CD4-positive, CD25-positive, alpha-beta regulatory T cell (primary cell): ENCODE measurements at places on chromosomes 7 and 10. TPM values are rescaled to one million over a fixed set of nuclear protein-coding genes. Genes with fewer than 3 reads are reported as not detected.

- no peak overlapping the region for H3K27ac ChIP-seq
- no peaks in the 10 kb centered on the region for H3K27me3 ChIP-seq
- no peak overlapping the region for H3K4me3 ChIP-seq
- H3K36me3 ChIP-seq: no peaks in the 10 kb centered on the region
Observed at GRCh38 chr10:121138112-121138860, 287.1 kb downstream of the WDR11 start.

DNA sequence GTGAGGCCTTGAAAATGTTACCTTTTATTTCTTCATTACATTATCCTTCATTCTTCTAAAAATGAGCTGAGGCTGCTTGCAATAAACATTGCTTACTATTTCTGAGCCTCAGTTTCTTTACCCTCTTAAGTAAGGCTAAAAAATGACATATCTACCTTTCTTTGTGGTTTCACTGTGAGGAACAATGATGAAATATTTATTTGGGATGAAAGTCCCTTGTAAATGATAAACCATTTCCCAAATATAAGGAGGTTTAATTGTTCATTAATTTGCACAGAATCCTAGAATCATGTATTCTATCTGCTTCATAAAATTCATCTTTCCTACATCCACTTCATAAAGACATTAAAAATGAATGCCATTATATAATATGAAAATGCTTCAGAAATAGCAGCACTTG is 27.9 kb downstream of the ZC3HAV1 start:
- H3K36me3 ChIP-seq: peaks cover 97% of the 10 kb centered on the region
- no peak for DNase-seq
- peak overlapping the region; percentile 21 for H3K4me3 ChIP-seq
- H3K27me3 ChIP-seq: no peaks in the 10 kb centered on the region

- DNase-seq: no peak
- H3K36me3 ChIP-seq: no peaks in the 10 kb centered on the region
- no peak overlapping the region for H3K4me3 ChIP-seq
- H3K27ac ChIP-seq: no peak overlapping the region
- peaks cover 8% of the 10 kb centered on the region for H3K4me1 ChIP-seq
Observed at GRCh38 chr10:74293686-74294371, 142.8 kb downstream of the ADK start.

- no peak for DNase-seq
- no peaks in the 10 kb centered on the region for H3K27me3 ChIP-seq
- no peaks in the 10 kb centered on the region for H3K36me3 ChIP-seq
- no peaks in the 10 kb centered on the region for H3K4me1 ChIP-seq
- H3K27ac ChIP-seq: no peak overlapping the region
Observed at GRCh38 chr10:47357131-47357582, 9.0 kb downstream of the RBP3 start.

DNA sequence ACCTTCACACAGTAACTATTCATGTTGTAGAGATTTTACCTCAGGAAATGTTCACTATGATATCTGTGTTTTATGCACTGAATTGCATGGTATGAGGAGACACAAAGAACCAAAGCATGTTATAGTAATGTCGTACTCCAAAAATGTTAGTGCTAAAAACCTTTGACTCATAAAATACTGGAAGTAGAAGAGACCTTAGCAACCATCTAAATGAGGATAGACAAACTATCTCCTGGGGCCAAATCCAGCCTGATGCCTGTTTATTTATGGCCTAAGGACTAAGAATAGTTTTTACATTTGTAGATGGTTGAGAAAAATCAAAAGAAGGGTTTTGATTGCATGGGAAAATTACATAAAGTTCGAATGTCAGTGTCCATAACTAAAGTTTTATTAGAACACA is 535.1 kb downstream of the INHBA start:
- DNase-seq: no peak
- no peak overlapping the region for H3K27ac ChIP-seq
- no peaks in the 10 kb centered on the region for H3K4me1 ChIP-seq
- H3K4me3 ChIP-seq: no peak overlapping the region
- H3K36me3 ChIP-seq: no peaks in the 10 kb centered on the region

- DNase-seq: no peak
- peak overlapping the region; percentile 92 for H3K4me3 ChIP-seq
- peaks cover 42% of the 10 kb centered on the region for H3K4me1 ChIP-seq
- H3K36me3 ChIP-seq: peaks cover 19% of the 10 kb centered on the region
- H3K27me3 ChIP-seq: no peaks in the 10 kb centered on the region
Observed at GRCh38 chr10:73780966-73781365, 882 bp upstream of the CHCHD1 start.

GRCh38 chr7:121334875-121335648 is 6.3 kb downstream of the WNT16 start:
- no peaks in the 10 kb centered on the region for H3K36me3 ChIP-seq
- peaks cover 24% of the 10 kb centered on the region for H3K27me3 ChIP-seq
- H3K27ac ChIP-seq: no peak overlapping the region
- no peak overlapping the region for H3K4me3 ChIP-seq

DNA sequence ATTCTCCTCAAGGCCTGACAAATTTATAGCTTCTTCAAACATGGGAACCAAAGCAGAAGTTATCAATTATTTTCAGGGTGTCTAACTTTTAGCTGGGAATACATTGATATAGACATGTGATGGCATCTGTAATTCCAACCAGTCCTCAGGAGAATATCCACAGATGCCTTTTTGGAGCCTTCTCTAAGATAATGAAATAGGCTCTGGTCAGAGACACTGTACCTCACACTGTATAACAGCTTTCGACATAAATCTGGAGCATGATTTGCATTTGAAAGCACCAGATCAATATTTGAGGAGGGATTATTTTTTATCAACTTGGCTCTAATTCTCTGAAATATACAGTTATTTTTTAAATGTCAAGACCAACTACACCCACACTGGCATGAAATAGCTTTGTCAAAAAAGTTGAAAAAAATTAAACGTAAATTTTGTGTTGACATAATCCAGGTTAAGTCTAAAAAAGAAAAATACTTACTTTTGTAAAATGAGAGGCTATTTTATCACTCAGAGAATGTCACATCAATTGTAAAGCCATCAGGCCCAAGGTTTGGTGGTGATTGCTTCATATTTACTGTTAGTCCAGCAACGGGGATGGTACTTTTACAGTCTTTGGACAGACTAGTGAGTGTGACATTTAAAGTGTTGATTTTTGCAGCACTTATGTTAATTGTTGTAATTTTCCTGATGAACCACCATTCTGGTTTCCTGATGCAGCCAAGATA is 177.0 kb upstream of the SP8 start:
- H3K36me3 ChIP-seq: no peaks in the 10 kb centered on the region
- no peak overlapping the region for H3K27ac ChIP-seq
- no peak for DNase-seq
- H3K4me1 ChIP-seq: no peaks in the 10 kb centered on the region

DNA sequence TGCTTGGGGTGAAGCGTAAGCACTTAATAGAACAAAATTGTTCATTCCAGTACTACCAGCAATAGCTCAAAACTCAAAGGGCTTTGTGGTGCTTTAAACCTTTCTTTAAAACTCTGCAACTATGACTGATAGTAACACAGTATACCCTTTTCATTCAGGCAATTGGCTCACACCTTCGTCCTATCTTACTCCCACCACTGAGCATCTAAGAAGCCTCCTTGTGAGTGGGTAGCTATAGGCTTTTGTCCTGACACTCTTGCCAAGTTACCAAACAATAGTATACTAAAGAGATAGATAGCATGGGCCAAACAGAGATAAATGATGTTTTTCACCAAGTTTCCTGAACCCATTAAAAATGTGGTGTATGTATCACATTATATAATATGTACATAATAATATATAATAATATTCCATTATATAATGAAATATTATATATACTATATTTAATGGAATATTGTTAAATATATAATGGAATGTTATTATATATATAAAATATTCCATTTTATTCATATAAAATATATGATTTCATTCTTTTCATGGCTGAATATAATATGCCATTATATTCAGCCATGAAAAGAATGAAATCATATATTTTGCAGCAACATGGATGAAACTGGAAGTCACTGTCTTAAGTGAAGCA is 96.2 kb downstream of the TES start:
- H3K4me3 ChIP-seq: no peak overlapping the region
- no peaks in the 10 kb centered on the region for H3K36me3 ChIP-seq
- DNase-seq: no peak
- H3K4me1 ChIP-seq: no peaks in the 10 kb centered on the region
- H3K27ac ChIP-seq: no peak overlapping the region

GRCh38 chr10:110649347-110650264 is 5.5 kb downstream of the RBM20 start:
- H3K36me3 ChIP-seq: no peaks in the 10 kb centered on the region
- no peak for DNase-seq
- peaks cover 62% of the 10 kb centered on the region for H3K27me3 ChIP-seq
- no peak overlapping the region for H3K4me3 ChIP-seq

MYO1G gene
- 229 TPM for polyA plus RNA-seq

SPACDR gene
- polyA plus RNA-seq: not detected
